ENCODE measurements at places on chromosomes 12 and 14.

DNA sequence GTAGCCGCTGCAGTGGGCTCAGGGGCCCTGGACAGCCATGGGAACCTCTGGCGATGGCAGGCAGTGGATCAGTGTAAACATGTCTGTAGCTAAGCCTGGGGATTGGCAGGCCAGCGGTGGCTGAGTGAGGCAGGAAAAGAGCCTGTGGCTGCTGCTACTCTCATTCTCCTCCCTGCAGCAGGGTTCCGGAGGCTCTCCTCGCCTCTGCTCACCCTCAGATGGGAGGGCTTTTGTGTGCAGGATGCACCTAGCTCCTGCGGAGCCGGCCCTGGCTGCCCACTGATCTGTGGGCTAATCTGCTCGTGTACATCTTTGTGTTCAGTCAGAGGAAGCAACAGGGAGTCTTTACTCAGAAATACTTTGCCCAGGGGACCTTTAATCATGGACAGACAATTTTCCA is 59.5 kb downstream of the GALNT8 start:
- no peak for DNase-seq

DNA sequence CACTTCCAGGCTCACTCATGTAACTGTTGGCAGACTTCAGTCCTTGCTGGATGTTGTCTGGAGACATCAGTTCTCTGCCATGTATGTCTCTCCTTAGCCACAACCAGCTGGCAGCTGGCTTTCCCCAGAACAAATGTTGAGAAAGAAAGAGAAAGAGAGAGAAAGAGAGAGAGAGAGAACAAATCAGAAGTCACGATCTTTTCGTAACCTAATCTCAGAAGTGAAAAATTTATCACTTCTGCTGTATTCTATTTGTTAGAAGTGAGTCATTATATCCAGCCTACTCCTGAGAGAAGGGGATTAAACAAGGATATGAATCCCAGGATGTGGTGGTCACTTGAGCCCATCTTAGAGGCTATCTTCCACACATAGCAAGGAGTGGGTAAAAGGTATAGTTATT is 101.2 kb downstream of the BTG1 start:
- no peak for DNase-seq

- peak; percentile 22 for DNase-seq
These were observed 124.8 kb upstream of the MAP1LC3B2 start for GRCh38 chr12:116434155-116435011.

DNA sequence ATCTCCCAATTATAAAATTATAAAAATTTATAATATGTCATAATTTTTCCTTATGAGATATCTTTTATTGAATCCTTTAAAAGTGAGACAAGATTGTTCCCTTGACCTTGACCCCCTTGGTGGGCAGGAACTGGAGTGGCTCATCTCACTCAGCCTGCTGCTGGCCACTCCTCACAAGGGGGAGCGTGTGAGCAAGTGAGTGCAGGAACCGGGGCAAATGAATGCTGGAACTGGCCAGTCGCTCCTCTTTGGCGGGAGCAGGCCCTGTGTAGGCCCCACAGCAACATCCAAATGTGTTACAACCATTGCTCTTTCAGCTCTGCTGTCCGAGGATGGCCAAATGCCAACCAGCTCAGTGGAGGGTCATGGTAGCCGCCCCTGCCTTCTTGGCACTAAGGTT is 178.8 kb downstream of the ETNK1 start:
- no peak for DNase-seq

DNA sequence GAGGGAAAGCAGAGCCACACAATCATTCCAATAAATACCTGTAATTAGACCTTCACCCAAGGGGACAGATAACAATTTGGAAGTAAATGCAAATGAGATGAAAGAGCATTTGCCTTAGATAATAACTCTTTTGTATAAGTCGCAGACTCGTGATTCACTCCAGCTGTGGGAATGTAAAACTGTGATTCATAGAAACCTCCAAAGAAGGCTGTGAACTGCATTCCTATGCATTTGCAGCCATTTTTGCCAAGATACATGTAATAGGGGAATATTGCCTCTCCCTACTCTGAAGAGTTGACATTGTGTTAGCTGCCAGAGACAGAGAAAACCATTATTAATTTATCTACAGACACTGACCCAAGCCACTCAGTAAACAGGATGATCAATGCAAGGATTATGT is 181.9 kb upstream of the ARHGAP5 start:
- no peak for DNase-seq

GRCh38 chr12:14601692-14602478 is 34.2 kb upstream of the PLBD1 start:
- DNase-seq: no peak

DNA sequence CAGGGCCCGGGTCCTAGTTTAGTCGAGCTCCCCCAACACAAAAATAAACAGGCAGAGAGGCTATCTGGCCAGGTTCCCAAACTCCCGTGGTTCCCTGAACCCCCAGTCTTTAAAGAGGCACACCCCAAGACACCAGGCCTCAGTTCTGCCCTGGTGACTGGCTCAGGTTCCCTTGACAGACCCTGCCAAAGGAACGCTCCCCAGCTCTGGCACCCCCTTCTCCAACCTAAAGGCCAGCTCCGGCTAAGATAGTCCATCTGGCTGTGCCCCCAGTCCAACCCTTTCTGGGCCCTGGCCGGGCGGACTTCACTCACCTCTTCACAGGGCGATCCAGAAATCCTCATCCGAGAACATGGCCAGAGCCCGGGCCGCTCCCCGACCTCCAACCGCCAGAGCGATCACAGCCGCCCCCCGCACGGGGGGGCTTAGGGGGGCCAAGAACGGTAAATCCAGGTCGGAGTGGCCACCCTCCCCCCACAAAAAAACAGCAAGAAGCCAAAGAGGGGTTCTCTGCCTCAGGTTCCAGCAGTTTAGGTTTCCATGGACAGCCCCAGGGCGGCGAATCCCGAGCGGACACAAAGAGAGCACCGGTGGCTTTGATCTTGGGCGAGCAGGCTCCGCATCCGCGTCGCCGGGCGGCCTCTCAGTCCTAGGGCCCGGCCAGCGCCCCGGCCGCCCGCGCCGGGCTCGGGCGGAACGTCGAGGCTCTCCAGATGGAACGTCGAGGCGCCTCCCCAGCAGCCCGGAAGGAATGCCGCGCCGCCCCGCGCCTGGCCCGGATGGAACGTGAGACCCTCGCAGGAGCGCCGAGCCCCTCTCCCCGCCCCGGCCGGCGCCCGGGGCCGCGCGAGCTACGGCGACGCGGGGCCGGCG is 1.1 kb downstream of the KMT2D start:
- DNase-seq: peak; percentile 65

GRCh38 chr14:63933110-63933509 is 80.3 kb downstream of the SYNE2 start:
- no peak for DNase-seq
